ENCODE measurements at places on chromosomes 5 and 9. TPM values are rescaled to one million over a fixed set of nuclear protein-coding genes. Genes with fewer than 3 reads are reported as not detected.
A peak's percentile ranks its signal among the peaks of the same experiment; 100 is the strongest.

- DNase-seq, result peak; percentile 6
Measured at GRCh38 chr9:128495804-128496417, 8.6 kb upstream of the GLE1 start.

DNA sequence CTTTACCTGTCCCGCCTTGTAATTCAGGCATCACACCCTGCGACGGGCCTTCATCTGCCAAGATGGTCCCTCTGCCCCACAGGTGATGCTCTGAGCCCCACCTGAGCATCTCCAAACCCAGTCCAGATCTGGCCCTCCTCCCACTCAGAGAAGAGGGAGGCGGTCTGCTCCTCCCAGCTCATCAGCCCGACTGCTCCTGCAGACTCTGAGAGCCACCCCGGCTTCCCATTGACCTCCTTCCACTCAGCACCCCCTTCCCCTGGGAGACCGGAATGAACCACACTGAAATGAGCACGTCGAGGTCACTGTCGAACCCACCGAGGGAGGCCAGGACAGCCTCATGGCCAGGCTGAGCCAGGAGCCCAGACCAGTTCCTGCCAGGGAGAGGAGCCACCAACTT, 12.8 kb downstream of the ABO start:
- no peak for DNase-seq

CTXN3 gene
- not detected for total RNA-seq

DNA sequence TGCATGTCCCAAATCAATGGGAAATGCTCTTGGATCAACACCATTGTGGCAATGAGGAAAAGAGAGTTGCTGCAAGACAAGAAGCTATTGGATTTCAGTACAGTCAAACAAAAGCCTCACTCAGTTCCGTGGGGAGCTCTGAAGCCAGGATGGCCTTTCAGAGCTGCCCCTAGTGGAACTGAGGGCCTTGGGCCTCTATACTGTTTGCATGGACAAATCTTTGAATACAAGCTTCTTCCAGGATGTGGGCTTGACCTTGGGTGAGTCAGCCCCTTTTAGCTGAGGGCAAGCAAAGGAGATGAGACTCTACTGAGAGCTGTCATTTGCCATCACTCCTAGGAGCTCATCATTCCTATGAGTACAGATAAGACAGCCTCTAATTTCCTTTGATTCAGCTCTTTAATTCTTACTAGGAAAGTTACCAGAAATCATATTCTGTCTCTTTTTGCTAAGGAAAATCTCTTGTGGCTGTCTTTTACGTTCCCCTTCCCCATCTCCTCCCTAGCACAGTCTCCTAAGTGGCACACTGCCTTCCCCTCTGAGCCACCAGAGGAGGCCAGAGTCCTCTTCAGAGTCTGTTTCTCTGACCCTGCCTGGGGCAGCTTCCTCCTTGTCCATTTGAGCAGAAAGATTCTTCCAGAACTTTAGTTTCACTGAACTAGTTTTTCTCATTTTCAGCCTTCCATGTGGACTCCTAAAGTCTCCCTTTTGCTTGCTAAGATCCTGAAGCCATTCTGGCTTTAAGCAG, 168.8 kb upstream of the POC5 start:
- no peak for DNase-seq

PCDHB4 gene
- 0.13 TPM for total RNA-seq

- no peak for DNase-seq
Measured at GRCh38 chr5:78824831-78825281, 160.3 kb downstream of the ARSB start.

GRCh38 chr9:5578698-5579085, 50.2 kb upstream of the RIC1 start:
- DNase-seq, result peak; percentile 82

PCDHB2 gene
- 1.1 TPM for total RNA-seq

LECT2 gene
- not detected for total RNA-seq

ZFP37 gene
- total RNA-seq, result 0.79 TPM

- DNase-seq, result peak; percentile 88
Measured at GRCh38 chr9:5838884-5839571, 6.1 kb upstream of the ERMP1 start.
